IPS-NIHi11 (cell line): ENCODE measurements at places on chromosomes 11 and 22.
A peak's percentile ranks its signal among the peaks of the same experiment; 100 is the strongest.

- peak; percentile 66 for DNase-seq
These were observed at the start of gene MCHR1 for GRCh38 chr22:40679249-40679963. MCHR1 (plus strand) TSS chr22:40679484; CDS start chr22:40679653, 169 bp downstream.

GRCh38 chr11:12868315-12869073 is 140.6 kb upstream of the RASSF10 start:
- DNase-seq, result no peak

GRCh38 chr11:121965330-121965729 is 150.7 kb downstream of the BLID start:
- no peak for DNase-seq

- no peak for DNase-seq
These were observed 4.0 kb upstream of the PLAAT5 start for GRCh38 chr11:63494975-63495374.

DNA sequence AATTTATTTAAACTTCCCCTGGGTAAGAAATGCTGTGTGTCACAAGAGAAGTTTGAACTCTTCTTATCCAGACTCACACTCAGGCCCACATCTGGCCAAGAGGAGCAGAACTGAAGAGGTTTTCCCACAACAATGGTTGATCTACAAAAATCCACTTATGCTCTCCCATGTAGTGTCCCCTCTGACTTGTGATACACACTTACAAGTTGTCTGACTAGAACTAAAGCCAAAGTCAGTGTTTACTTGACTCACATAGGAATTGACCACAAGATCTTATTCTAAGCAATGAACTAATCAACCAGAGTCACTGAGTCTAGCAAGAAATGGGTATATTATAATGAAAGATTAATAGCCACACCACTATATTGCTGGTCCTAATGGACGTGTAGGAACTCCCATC is 133.0 kb downstream of the ATG16L2 start:
- no peak for DNase-seq

DNA sequence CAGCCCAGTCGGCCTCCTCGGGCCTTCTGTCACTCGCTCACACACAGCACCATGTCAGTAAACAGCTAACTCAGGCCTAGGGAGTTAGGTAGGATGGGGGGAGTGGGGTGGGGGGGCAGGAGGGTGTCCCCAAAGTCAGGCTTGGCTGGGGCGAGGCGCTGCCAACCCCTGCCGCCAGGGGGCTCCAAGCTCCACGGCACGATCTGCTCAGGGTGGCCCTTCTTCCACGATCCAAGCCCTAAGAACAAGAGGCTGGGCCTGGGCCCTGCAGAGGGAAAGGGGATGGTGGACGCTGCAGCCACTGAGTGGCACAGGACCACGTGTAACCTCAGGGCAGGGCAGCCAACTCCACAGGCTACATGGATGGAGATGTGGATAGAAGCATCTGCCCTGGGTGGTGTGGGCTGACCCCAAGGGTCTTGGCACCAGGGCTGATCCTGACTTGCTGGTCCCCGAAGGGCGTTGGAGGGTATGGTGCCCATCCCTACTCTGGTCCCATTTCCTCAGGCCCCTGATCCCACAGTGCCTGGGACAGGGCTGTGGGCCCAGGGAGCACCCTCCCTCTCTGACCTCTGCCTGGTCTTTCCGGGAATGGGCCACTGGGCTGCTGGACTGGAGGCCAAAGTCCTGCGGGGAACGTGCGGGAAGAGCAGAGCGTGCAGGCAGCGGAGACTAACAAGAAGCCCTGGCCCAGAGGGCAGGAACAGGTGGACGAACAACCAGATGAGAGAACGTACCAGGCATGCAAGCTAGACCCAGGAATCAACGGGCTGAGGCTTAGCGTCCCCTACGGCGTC is 29.1 kb upstream of the TXNRD2 start:
- peak; percentile 76 for DNase-seq

- no peak for DNase-seq
These were observed 89.7 kb upstream of the CARD18 start for GRCh38 chr11:105229257-105229656.

DNA sequence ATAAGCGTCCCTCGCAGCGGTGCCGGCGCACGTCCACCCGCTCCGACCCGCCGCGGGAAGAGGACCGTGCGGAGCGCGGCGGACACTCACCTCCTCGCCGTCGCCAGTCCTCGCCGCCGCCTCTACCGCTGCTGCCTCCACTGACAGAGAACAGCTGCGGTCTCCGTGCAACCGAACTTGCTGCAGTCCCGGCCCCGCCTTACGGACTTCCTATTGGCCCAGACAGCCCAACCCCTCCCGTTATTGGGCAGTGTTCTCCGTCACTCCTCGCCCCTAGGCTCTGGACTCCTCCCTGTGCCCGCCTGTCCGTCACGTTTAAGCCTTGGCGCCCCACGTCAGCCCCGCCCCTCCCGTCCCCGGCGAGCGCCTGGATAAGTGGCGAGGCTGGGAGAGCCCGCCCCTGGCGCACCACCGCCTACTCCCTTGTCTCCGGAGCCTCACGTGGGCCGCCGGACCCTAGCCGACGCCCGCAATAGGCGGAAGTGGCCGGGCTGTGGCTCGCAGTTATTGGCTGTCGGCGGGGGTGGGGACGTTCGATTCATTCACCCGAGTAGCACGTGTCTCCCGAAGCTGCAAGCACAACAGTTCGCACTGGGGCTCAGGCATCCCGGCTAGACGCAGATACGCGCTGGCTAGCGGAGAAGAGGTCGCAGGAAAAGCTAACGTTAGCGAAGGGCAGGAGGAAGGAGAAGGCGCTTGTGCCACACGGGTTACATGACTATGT is at the start of gene PC:
Gene PC (minus strand): TSS at position 152 of the 724 bp plus-strand sequence. CDS start 86,224 bp downstream, outside the sequence.
- DNase-seq, result peak; percentile 100

DNA sequence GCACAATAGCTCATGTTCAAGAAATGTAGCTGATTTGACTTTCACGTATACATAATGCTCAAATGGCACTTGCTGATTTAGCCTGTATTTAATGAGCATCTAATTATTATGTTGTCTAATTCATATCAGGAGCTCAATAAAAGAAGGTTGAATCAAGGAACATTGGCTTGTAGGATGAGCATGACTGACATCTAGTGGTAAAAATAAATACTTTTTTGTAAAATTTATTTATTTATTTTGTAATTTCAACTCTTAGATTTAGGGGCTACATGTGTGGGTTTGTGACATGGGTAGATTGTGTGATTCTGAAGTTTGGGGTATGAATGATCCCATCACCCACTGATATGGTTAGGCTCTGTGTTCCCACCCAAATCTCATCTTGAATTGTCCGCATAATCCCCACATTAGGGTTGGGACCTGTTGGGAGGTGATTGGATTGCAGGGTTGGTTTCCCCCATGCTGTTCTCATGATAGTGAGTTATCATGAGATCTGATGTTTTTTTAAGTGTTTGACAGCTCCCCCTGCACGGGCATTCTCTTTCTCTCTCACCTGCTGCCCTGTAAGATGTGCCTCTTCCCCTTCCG is 1.7 kb upstream of the OR52E5 start:
- peak; percentile 12 for DNase-seq

GRCh38 chr11:111840143-111840542 is 31.2 kb downstream of the ALG9 start:
- DNase-seq, result peak; percentile 32

GRCh38 chr11:76598426-76598839 is 72.1 kb downstream of the LRRC32 start:
- peak; percentile 76 for DNase-seq

DNA sequence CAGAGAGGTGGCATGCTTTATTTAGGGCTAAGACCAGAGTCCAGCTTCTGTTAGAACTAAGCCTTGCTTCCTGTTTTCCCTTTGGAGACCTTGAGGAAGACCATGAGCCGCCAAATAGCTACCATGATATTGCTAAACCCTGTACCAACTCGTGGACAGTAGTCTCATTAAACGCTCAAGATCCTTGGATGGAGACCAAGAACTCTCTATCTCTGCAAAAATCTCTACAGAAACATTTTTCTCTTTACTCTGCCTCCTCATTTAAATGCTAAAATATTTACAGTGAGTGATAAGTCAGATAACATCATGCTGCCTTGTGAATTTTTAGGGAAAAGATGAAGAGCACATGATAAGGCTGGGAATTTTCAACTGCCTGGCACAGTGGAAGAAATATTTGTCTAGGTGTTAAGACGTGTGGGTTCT is 197.8 kb downstream of the MAML2 start:
- no peak for DNase-seq

DNA sequence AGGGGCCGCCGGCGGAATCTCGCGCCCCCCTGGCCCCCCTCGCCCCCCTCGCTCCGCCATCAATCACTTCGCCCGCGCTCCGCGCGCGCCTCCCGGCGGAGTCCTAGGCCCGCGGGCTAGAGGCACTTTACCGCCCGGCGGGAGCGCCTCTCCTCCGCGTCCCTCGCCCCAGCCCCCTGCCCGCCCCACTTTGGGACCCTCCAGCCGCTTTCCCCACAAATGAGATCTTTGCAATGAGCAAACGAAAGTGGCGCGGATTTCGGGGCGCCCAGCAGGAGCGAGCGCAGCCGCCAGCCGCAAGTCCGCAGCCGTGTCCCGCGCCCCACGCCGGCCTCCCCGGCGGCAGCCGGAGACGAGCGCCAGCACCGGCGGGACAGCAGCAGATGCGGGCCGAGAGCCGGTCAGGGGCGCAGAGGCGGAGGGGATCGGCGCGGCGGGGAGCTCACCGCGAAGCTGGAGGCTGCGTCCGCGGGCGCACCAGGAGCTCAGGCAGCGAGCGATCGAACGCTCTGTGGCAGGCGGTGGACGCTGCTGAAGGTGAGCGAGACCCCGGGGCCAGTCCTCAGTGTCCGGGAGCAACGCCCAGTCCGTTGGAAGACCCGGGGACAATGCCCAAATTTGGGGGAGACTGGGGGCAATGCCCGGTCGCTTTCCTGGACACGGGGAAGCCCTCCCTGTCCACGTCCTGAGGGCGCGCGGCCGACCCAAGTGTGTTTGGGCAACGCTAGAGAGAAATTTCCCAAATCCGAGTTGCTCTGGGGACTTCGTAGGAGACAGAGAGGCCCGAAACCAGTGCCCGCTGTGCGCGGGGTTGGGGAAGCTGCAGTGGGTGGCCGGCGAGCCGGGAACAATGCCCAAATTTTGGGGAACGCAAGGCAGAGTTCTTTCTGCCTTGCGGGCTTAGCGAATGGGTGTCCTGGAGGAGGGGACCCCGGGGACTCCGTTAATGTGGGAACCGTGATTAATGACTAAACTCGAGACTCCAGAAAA is 1.5 kb upstream of the IGF2 start:
- no peak for DNase-seq

GRCh38 chr11:102485095-102485722 is 32.6 kb upstream of the TMEM123 start:
- DNase-seq, result no peak

DNA sequence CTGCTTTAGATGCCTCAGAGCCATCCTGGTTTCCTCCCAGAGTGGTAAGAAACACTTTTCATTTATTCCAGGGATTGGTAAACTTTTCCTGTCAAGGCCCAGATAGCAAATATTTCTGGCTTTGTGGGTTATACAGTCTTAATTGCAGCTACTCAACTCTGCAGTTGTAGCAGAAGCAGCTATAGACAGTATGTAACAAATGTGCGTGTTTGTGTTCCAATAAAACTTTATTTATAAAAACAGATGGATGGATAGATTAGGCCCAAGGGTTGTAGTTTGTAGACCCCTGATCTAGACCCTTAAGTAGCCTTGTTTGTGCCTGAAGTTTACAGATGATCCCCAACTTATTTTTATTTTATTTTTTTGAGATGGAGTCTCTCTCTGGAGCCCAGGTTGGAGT is 17.9 kb downstream of the NNMT start:
- no peak for DNase-seq

- DNase-seq, result peak; percentile 67
These were observed 375 bp downstream of the SLC25A1 start for GRCh38 chr22:19178065-19178656.

DNA sequence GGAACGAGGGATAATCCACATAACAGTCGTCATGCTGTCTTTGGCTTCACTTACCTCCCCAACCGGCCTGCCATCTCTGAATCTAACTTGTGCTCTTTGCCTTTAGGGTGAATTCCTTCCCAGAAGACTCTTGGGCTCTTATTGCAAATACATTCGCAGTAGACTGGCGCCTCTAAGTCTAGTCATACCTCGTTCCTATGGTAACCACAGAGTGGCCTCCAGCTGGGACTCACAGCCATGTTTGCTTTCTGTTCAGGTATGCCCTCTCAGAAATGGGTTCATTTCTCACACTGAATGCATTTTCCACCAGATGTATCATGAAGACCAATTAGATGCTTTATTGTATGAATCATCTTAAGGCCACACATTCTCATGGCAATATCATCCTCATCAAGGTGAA is 112.7 kb downstream of the FAR1 start:
- DNase-seq, result no peak

- DNase-seq, result no peak
These were observed 14.2 kb downstream of the TCF20 start for GRCh38 chr22:42256220-42256619.
